ENCODE measurements at places on chromosomes 6 and 20.

GRCh38 chr6:41372832-41373626, 37.6 kb downstream of the NCR2 start:
- DNase-seq: no peak

DNA sequence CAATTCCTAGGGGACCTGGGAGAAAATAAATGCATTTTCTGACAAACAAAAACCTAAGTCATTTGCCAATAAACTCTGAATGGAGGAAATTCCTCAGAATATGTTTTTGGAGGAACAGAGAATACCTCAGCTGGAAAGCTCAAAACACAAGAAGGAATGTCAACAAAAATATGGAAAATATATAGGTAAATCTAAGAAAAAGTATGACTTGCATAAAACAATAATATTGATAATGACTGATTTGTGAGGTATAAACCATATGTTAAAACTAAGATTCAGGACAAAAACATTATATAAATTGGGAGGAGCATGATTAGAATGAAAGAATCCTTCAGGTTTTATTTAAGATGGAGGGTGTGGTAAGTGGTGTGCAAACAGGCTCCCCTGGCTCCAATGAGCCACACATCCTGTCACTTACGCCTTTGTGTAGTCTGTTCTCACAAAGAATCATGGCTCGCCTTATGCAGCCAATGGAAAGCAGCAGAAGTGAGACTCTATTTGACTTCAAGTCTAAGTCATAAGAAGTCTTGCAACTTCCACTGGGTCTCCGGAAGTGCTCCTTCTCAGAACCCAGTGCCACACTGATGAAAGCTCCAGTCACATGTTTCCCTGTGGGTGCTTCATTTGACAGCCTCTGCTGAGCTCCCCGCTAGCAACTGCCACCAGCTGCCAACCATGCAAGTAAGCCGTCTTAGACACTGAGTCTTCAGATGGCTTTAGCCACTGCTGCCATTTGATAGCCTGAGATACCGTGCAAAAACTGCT, 8.1 kb downstream of the CFAP61 start:
- no peak for DNase-seq

DNA sequence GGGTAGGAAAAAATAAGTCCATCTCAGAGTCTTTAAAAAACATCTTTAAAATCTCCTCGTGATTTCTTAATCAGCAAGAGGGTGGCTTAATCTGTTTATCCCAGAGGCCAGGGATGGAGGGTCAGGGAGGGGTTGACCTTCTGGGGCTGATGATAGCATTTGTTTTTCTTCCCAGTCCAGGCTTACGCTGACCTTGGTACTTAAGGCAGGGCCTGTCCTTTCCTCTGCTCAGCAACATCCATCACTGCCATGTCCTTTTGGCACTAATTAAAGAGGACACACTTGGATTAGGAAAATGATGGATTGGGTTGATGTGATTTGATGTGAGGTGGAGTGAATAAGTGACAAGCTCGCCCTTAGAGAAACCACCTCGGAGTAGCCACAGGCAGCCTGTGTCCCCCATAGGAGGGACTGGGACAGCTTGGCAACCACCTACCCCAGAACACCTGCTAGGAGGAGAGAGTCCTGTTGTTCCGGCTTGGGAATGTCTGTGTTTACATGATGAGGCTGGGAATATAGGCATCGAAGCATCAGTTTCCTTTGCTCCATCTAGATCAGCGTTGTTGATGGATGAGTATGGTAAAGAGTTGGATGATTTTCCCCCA, 44.2 kb downstream of the PHACTR3 start:
- DNase-seq: no peak

GRCh38 chr6:3183066-3183465, 25.7 kb upstream of the TUBB2A start:
- no peak for DNase-seq

- no peak for DNase-seq
Measured at GRCh38 chr6:47268572-47269187, 41.0 kb downstream of the TNFRSF21 start.

GRCh38 chr6:15892369-15892768, 229.5 kb upstream of the DTNBP1 start:
- DNase-seq: no peak

- DNase-seq: no peak
Measured at GRCh38 chr20:35432430-35432735, 5.6 kb downstream of the GDF5 start.

DNA sequence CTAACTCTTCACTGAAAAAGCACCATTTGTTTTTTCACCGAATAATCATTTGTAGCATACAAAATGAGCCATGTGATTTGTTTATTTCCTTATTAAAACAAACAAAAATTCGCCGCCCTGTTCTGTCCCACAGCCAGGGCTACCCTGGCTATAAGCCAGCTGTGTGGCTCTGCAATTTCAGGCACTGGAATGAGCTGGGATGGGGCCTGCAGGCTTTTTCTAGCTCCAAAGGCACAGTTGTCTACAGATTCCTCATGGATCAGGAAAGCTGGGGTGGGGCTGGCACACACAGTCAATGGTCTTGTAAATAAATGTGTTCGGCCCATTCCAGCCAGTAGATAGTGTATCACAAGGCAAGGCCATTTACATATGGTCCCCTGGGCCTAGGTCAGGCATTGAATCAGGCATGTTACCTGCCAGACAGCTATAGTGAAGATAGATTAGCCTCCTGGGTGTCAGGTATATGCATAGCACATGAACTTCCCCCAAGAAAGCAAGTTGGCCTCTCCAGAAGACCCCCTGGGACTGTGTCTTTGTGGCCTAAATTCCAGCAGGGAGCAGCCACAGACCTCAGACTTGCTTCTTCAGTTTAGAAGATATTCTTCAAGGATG, 608.9 kb downstream of the MAFB start:
- no peak for DNase-seq

DNA sequence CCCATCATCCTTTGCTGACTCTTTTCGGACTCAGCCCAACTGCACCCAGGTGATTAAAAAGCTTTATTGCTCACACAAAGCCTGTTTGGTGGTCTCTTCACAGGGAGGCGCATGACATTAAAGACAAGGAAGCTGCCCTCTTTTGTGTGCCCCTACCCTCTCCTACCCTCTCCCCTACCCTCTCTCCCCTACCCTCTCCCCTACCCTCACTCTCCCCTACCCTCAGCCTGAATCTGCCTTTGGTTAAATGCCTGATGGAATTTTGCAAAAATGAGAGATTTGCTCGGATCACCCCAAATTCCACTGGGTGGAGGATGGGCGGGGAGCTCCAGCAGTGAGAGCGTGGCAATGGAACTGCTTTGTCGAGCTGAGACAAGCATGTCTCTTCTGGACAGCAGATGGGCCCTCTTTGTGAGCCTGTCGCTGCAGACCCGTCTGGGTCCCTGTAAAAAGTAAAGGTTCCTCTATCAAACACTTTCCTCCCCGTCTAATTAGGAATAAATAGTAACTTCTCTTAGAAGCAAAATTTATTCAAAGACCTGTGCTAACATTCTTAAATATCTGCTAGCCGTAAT, 76.4 kb upstream of the MLN start:
- no peak for DNase-seq

DNA sequence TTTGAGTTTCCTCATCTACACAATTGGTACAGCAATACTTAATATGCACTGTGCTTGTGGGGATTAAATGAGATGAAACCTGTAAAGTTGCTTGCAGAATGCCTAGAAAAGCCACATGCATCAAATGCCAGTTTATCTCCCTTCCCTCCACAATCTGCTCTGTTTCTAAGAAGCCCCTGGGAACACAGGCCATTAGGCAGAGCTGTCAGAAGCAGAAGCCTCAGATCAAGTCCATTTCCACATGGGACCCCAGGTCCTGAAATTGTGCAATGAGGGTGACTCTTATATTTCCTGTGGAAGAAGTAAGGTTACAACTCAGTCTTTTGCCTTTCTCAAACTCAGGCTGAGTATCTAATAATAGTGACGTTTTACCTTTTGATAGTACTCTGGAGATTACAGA, 737.4 kb downstream of the KIF16B start:
- DNase-seq: no peak

DNA sequence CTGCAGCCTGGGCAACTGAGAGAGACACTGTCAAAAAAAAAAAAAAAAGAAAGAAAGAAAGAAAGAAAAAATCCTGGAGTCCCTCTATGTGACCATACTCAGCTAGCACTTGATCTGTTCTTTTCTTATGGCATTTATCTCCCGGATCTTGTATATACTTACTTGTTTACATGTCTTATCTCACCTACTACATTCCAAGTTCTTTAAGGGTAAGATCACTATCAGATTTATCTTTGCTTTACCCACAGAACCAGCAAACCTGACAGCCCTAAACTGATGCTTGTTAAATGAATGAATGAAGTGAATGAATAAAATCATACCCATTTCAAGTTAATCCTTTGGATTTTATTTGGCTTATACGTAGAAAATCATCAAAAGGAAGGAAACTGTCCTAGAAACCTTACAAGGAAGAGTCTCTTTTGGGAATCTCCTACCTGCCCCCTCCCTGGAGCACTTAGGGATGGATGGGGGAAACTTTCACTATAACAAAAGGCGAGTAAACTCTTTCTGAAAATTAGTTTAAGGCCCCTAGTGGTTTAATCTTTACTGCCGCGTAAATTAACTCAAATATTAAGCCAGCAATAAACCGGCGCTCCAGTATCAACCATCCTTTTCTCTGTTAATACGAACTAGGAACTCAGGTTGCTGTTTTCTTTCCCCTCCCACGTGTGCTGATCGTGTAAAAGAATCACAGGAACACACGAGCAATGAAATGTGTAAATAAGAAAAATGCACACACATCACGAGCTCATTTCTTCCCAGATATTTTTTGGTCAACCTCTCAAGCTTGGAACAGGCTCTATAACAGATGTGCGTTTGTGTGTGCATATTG, 1.3 kb upstream of the UTRN start:
- no peak for DNase-seq

GRCh38 chr6:34150766-34151165, 4.9 kb upstream of the GRM4 start:
- no peak for DNase-seq

- no peak for DNase-seq
Measured at GRCh38 chr6:149686230-149686629, 31.7 kb downstream of the LATS1 start.

DNA sequence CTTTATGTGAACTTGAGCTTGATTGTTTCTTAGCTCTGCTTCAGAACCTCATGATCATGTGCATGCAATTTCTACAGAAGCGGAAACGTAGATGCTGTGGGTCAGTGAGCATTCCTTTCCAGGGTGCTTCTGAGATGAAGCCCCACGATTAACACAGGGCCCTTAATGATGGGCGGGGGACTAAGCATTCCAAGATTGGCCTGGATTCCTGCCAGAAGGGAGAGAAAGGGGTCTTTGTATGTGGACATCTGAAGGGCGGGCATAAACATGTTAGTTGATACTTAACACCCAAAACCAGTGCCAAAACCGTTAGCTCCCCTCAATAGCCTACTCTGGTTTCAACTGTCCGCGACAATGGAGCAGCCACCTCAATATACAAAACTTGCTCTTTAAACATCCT, 46.9 kb upstream of the POU3F2 start:
- no peak for DNase-seq

DNA sequence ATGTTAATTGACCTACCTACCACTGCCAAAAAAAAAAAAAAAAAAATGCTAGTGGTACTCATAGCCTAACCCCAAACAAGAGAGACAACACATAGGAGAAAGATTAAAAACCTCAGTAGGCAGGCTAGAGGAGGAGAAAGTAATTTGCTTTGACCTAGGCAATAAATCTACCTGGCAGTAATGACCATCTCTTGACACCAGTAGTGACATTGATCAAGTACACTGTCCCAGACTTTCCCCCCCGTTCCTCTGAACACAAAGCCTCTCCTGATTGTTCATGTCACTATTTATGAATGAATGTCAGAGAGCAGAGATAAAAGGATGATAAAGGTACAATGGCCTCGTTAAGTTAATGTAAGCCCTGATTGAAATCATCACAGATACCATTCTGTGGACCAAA, 746.8 kb downstream of the CBLN4 start:
- DNase-seq: no peak

- no peak for DNase-seq
Measured at GRCh38 chr6:34581561-34581920, 25.4 kb upstream of the SPDEF start.

GRCh38 chr6:135211306-135211702, 30.2 kb downstream of the MYB start:
- DNase-seq: no peak

GRCh38 chr6:163599136-163599535, 184.6 kb downstream of the QKI start:
- DNase-seq: no peak

DNA sequence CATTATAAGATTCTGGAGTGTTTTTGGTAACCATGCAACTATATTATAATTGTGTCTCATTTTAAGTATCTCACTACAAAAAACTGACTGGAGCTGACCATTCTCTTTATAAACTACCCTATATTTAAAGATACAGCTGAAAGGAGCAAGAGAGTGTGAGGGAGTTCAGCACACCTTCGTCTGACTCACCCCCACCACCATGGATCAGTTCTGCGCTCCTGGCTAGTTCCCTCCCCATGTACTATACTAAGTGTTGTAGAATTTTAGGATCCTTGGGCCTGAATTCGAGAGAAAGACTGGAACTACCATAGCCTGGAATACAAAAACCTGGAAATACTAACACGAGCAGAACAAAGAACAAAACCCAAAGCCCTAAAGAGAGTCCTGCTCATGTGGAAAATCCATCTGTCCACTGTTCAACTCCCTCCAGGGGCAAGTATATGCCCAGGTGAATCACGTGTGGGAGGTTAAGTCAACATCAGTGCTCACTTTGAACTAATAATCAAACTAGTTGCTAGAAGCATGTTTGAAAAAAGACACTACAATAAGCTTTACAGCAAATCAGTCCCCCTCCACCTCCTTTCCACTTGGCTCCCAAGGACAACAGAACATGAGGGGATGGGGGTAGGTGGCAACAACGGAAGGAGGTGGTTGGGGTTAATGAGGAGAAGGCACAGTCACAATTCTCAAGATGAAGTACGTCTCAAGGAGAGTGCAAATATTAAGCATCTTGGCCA, 46.8 kb downstream of the ELOVL5 start:
- DNase-seq: no peak

GRCh38 chr20:50720582-50720981, 10.8 kb upstream of the PARD6B start:
- DNase-seq: no peak

DNA sequence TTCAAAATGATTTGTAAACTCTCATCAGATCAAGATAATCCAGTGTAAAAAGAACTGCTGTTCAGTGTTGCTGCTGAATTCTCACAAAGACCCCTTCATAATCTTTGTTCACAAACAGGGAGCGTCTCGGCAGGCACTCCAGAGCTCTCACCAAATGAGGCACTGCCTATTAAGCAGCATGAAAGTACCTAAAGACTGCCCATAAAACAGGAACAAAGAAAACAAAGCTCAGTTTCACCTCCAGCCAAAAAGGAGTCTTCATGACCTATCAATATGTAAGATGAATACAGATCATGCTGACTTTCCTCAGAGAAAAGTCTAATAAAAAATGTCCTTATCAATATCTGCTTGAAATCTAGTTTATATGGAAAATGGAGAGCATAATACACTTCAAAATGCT, 41.8 kb downstream of the GPR63 start:
- DNase-seq: no peak

DNA sequence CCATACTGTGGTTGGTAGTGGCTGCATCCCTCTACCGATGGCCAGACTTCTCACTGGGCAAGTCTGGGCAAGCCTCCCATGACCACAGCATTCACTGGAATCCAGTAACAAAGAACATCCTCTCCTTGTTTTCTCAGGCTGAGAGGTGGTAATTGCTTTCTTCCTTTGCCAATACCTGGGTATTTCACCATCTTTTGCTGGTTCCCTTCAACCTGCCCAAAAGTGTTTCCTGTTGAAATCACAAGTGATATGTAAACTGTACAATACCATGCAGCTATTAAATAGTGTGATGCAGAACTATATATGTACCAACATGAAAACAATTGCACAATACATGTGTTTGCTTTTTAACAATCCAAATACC, at the start of gene PTCHD4:
PTCHD4 (minus strand) TSS at position 55 of the 364 bp plus-strand sequence. CDS start 42,240 bp downstream, outside the sequence.
- no peak for DNase-seq

GRCh38 chr6:12335131-12335527, 45.0 kb downstream of the EDN1 start:
- no peak for DNase-seq

All from T-helper 2 cell (primary cell).